ENCODE measurements at places on chromosomes 13 and 19.
A peak's percentile ranks its signal among the peaks of the same experiment; 100 is the strongest.

DNA sequence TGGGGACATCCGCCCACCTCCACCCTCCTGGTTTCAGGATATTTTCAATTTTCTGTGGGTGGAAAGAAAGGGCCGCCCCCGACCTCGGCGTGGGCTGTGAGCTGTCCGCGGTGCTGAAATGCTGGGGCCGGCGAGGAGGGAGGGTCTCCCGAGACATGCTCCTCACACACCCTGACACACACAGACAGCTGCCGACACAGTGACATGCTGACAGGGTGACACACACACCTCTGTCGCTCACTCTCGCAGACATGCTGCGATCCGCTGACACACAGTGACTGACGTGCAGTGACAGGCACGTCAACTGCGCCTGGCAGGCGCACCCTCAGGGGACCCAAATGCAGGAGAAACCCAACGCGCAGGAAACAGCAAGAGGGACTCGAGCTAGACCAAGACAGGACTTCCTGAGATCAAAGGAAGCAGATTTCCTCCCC is 25.1 kb upstream of the MEIS3 start:
- peaks cover 50% of the 10 kb centered on the region for H3K4me1 ChIP-seq
- H3K4me3 ChIP-seq = no peak overlapping the region
- DNase-seq = peak; percentile 72
- peaks cover 92% of the 10 kb centered on the region for H3K27me3 ChIP-seq
- no peak overlapping the region for H3K27ac ChIP-seq

GRCh38 chr19:18090545-18091216 is 3.9 kb upstream of the IL12RB1 start:
- H3K4me1 ChIP-seq = peaks cover 79% of the 10 kb centered on the region
- peaks cover 4% of the 10 kb centered on the region for H3K36me3 ChIP-seq
- peak overlapping the region; percentile 47 for H3K4me3 ChIP-seq

DNA sequence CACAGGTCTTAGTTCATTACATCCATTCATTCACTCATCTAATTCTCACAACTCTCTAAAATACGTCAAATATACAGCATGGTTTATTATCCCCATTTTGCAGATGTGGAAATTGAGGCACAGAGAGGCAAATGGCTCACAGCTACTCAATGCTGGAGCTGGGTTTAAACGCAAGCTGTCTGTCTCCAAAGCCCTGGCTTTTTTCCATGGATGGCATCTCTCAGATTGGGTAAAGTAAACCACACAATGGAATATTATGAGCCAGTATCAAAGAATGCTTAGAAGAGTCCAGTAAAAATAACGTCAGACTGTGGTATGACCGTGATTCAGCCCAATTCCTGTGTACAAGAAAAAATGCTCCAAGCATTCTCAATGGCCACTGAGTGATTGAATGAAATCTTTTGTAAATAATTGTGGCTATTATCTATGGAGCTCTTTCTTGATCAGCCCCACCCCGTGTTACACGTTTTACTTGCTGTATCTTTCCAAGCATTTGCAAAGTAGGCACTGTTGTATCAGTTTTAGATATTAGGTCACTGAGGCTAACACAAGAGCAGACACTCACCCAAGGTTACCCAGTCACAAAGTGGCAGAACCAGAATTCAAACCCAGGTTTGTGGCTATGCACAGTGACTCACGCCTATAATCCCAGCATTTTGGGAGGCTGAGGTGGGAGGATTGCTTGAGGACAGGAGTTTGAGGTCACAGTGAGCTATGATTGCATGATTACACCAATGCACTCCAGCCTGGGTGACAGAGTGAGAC is 5.5 kb upstream of the ACP7 start:
- no peak overlapping the region for H3K27ac ChIP-seq
- no peak for DNase-seq
- H3K4me1 ChIP-seq = peaks cover 18% of the 10 kb centered on the region
- no peaks in the 10 kb centered on the region for H3K36me3 ChIP-seq
- H3K27me3 ChIP-seq = peaks cover 57% of the 10 kb centered on the region

DNA sequence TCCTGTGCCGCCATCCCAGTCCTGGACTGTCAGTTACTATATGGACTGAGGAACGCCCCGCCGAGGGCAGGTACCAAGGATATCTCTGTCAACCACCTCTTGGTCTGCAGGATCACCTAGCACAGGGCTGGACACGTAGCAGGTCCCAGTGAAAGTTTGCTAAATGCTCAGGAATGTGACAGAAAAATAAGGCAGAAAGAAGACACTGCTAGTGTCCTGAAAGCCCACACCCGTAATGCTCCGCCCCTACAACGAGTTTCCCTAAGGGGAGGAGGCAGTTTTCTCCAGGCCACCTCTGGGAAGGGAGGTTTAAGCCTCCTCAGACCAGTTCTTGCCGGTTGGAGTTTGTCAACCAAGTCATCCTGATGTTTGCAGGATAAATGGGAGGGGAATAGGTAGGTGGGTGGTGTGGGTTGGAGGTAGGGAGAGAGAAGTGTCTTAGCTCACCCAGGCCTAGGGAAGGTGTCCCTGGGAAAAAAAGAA is 1.7 kb upstream of the SERTAD3 start:
- peaks cover 11% of the 10 kb centered on the region for H3K36me3 ChIP-seq
- peaks cover 4% of the 10 kb centered on the region for H3K27me3 ChIP-seq
- H3K4me1 ChIP-seq = peaks cover 19% of the 10 kb centered on the region

DNA sequence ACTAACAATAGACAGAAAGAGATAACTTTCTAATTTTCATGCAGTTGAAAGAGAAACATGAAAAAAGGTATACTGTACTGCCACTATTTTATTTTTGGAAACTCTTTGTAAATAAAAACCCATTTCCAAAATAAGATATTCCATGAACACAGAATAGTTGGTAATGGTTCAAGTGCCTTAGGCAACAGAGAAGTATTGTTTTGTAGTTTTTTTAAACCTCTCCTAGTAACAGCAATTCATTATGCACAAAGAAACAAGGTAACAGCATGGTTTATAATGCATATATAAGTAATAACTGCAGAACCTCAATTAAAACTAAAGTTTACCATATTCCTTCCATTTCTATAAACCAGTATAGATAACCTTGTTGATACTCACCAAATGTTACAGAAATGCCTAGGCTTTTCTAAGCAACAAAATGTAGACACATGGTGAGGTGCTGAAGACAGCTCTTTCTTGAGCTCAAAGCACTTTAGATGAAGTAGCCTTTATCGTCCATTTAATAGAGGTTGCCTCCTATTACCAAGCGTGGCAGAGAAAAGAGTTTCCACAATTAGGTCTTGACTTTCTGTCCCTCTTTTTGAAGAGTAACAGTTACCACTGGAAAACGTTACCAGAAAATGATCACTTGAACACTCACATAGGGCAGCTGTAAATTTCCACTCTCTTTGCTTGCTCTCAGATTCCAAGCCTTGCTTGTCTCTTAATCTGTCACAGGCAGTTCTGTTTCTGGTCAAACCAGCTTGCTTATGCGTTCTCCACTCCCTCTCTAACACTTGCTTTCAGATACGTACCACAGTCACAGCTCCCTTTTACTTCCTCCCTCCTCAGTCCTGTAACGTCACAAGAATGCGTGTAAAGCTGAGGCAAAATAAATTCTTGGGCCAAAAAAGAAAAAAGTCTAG is 42.9 kb downstream of the CAB39L start:
- H3K4me3 ChIP-seq = no peak overlapping the region
- no peak overlapping the region for H3K27ac ChIP-seq
- H3K36me3 ChIP-seq = no peaks in the 10 kb centered on the region
- H3K4me1 ChIP-seq = no peaks in the 10 kb centered on the region
- no peak for DNase-seq

GRCh38 chr19:1237754-1238368 is at the start of gene CBARP:
Gene CBARP, minus strand, starts transcription at chr19:1238005. Its CDS starts 1,905 bp downstream, at chr19:1236100.
- H3K4me1 ChIP-seq = peaks cover 30% of the 10 kb centered on the region
- peaks cover 5% of the 10 kb centered on the region for H3K36me3 ChIP-seq
- H3K27me3 ChIP-seq = peaks cover 64% of the 10 kb centered on the region

DNA sequence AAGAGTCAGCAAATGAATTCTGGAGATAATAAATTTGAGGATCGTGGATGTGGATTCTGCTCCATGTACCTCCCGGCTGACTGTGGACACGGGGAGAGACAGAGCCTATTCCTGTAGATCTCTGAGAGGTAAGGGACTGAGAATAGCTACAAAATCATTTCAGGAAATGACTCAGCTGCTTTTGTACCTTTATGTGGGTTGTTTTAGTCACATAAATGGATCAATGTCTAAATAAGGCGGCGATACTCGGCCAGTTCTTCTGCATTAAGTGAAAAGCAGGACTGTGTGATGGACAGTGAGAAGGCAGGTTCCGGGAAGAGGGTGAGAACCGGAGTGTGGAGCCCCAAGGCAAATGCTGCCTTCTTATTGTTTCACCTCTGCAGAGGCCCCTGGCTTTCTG is 128.1 kb downstream of the EFNB2 start:
- no peak overlapping the region for H3K27ac ChIP-seq
- H3K4me1 ChIP-seq = peaks cover 2% of the 10 kb centered on the region
- no peak for DNase-seq
- H3K36me3 ChIP-seq = no peaks in the 10 kb centered on the region
- no peaks in the 10 kb centered on the region for H3K27me3 ChIP-seq
- H3K4me3 ChIP-seq = no peak overlapping the region

DNA sequence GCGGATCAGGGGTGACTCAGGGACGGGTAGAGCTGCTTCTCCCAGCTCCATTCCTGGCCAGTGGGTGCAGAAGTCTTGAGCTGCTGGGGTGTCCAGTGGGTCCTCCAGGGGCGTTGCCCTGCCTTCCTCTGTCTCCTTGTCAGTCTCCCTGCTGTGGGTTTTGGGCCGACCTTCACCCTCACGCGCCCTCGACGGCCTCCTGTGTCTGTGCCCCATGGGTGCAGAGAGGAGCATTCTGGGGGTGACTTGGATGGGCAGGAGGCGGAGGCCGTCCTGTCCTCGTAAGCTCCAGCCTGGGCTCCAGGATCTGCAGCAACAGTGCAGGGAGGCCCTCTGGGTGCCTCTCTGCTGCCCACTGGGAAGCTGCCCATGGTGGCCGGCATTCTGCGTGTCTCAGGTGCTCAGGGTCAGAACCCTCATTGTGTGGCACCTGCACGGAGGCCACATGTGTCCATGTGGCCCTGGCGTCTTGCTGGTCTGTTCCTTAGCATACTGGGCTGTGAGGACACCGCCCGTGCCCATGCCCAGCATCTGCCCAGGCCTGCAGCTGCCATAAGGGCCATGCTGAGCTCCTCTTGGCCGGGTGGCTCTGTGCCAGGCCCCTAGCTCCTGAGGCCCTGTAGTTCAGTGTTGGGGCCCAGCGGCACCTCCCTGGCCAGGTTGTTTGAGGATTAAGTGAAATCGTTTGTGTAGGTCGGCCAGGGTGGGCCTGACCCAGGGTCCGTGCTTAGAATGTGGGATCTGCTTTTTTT is 17.3 kb downstream of the DOT1L start:
- H3K27ac ChIP-seq = no peak overlapping the region
- no peak overlapping the region for H3K4me3 ChIP-seq
- DNase-seq = no peak
- peaks cover 24% of the 10 kb centered on the region for H3K36me3 ChIP-seq

DNA sequence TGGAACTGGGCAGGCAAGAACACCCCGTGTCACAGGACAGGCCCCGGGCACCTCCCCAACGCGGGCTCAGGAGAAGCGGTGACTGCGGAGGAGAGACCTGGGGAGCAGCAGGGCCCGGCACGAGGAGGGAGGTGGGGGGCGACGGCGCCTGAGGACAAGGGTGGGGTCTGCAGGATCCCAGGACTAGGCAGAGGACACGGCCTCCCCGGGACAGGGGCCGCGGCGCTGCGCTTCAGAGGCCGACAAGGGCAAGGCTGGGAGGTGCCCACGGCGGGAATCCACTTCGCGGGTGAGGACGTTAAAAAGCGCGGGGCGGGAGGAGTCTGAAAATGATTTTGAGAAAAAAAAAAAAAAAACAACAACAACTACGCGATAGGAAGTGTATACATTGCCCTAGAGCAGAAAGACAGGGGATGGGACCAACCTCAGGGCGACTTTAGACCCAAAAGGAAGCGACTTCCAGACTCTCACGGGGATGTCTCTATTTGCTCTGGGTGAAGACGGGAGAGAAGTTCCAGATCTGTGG is 44.9 kb downstream of the ZNF611 start:
- H3K27ac ChIP-seq = peak overlapping the region; percentile 94
- peak overlapping the region; percentile 85 for H3K4me3 ChIP-seq
- H3K27me3 ChIP-seq = no peaks in the 10 kb centered on the region
- peak; percentile 62 for DNase-seq

DNA sequence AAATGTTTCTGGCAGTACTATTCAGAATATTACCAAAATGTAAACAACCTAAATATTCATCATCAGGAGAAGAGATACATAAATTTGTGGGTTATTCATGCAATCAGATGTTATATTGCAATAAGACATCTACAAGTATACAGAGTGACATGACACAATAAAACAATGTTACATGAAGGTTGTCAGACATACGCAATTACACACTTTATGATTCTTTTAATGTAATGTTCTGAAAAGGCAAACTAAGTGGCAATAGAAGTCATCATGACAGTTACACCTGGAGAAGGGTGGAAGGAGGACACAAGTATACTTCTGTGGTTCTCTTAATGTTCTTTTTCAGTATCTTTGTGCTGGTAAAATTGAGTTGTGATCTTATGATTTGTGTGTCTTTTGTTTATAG is 95.8 kb upstream of the PRR20A start:
- no peaks in the 10 kb centered on the region for H3K4me1 ChIP-seq
- no peak overlapping the region for H3K4me3 ChIP-seq
- H3K27me3 ChIP-seq = no peaks in the 10 kb centered on the region

GRCh38 chr13:50629966-50630365 is 213.5 kb downstream of the DLEU7 start:
- peaks cover 14% of the 10 kb centered on the region for H3K27me3 ChIP-seq
- no peak overlapping the region for H3K27ac ChIP-seq
- H3K4me1 ChIP-seq = no peaks in the 10 kb centered on the region
- H3K36me3 ChIP-seq = no peaks in the 10 kb centered on the region
- DNase-seq = no peak

DNA sequence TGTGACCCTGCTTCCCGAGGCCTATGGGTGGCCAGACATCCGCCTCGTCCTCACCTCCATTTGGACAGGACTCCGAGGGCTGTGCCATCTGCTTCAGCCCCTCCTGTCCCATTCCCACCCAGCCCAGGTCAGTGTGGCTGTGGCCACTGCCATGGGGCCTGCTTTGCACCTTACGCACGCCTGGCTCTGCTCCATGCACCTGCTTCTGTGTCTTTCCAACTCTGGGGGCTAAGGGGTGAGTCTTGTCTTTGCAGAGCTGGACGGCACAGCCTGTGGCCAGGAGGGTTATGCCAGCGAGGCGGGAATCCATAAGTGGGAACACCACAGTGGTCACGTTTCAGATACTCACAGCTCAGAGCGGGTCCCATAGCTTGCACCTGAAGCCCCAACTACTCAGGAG is 5.2 kb upstream of the ZNF554 start:
- no peaks in the 10 kb centered on the region for H3K4me1 ChIP-seq
- no peaks in the 10 kb centered on the region for H3K27me3 ChIP-seq
- H3K4me3 ChIP-seq = no peak overlapping the region
- no peak for DNase-seq
- no peak overlapping the region for H3K27ac ChIP-seq

GRCh38 chr13:66377569-66377968 is 852.6 kb downstream of the PCDH9 start:
- H3K4me1 ChIP-seq = no peaks in the 10 kb centered on the region
- DNase-seq = no peak
- no peaks in the 10 kb centered on the region for H3K27me3 ChIP-seq
- no peaks in the 10 kb centered on the region for H3K36me3 ChIP-seq

DNA sequence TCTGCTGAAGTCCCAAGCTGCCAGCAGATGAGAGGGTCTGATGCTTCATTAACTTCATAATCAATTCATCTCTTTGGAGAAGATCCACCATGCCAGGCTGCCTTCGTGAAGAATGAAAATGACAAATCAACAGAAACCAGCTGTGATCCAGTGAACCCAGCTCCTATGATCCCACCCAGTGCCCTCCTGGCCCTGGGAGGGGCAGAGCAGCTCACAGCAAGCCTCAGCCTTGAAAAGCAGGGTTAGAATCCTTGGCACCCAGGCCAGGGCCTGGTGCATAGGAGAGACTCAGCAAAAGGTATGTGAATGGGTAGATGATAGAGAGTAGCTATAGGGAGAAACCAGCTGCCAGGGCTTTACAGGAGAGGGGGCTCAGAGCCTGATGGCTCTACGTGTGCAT is 43.6 kb upstream of the UQCRFS1 start:
- H3K27ac ChIP-seq = no peak overlapping the region
- no peak overlapping the region for H3K4me3 ChIP-seq
- no peak for DNase-seq
- peaks cover 4% of the 10 kb centered on the region for H3K27me3 ChIP-seq

Measured in activated naive CD4-positive, alpha-beta T cell treated with anti-CD3 and anti-CD28 coated beads, Interleukin-2, amount 10 ng/mL, durations not matched to agents 7 days and 5 days (primary cell).